Lung (tissue), 17 donors: ENCODE measurements at places on chromosomes 5 and 9. TPM values are rescaled to one million over a fixed set of nuclear protein-coding genes. Genes with fewer than 3 reads are reported as not detected.

C1QTNF3 gene
- 0.92 TPM for polyA plus RNA-seq

TLX3 gene
- not detected for polyA plus RNA-seq

FGF1 gene
- polyA plus RNA-seq: 0.47 TPM

PCDHB10 gene
- polyA plus RNA-seq: 0.63 TPM

PCDHGA8 gene
- polyA plus RNA-seq: 0.06 TPM

RALGPS1 gene
- polyA plus RNA-seq: 3.5 TPM

SPTAN1 gene
- polyA plus RNA-seq: 70.0 TPM

GRCh38 chr9:99199938-99200539, 21.7 kb downstream of the ALG2 start:
- no peak overlapping the region for H3K4me3 ChIP-seq
- H3K27me3 ChIP-seq: no peaks in the 10 kb centered on the region
- H3K27ac ChIP-seq: no peak overlapping the region
- no peaks in the 10 kb centered on the region for H3K36me3 ChIP-seq
- no peak for DNase-seq
- H3K4me1 ChIP-seq: no peaks in the 10 kb centered on the region

DNA sequence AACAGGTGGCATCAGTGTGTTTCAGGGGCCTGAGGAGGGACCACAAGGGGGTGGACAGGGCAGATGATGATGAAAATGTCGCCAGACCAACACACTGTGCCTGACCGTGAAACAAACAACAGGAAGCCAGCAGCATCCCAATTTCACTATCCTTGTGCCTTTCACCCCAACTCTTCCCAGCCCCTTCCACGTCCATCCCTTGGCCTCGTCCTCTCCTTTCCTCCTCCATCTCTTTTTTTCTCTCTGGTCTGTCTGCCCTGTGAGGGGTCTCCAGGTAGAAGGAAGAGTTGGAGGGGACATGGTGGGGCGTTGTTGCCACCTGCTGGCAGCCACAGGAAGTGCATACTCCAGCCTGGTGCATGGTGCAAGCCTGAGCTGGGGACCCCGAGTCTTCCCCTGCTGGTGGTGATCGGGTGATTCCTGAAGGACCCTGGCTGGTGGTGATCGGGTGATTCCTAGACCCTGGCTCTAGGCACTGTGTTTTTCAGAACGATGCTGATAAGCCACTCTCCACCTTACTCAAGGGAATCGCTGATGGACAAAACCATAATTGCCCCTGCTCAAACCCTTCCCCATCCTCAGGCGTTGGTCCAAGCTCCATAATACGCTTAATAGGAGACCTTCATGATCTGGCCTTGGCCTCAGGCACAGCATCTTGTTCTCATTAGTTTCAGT, 21.7 kb upstream of the NSD1 start:
- no peaks in the 10 kb centered on the region for H3K4me1 ChIP-seq
- no peaks in the 10 kb centered on the region for H3K27me3 ChIP-seq
- no peak overlapping the region for H3K4me3 ChIP-seq
- no peaks in the 10 kb centered on the region for H3K36me3 ChIP-seq
- no peak overlapping the region for H3K27ac ChIP-seq

GRCh38 chr9:98852460-98852734, 44.9 kb downstream of the GALNT12 start:
- H3K27ac ChIP-seq: no peak overlapping the region
- no peak for DNase-seq
- H3K36me3 ChIP-seq: no peaks in the 10 kb centered on the region
- H3K27me3 ChIP-seq: no peaks in the 10 kb centered on the region

- no peak overlapping the region for H3K4me3 ChIP-seq
- no peaks in the 10 kb centered on the region for H3K27me3 ChIP-seq
- H3K27ac ChIP-seq: no peak overlapping the region
- DNase-seq: no peak
These were observed 1066.3 kb upstream of the NUDT12 start for GRCh38 chr5:104628911-104629310.

GRCh38 chr5:133924221-133924920, 44.1 kb downstream of the C5orf15 start:
- H3K4me1 ChIP-seq: no peaks in the 10 kb centered on the region
- H3K36me3 ChIP-seq: no peaks in the 10 kb centered on the region
- H3K4me3 ChIP-seq: no peak overlapping the region

DNA sequence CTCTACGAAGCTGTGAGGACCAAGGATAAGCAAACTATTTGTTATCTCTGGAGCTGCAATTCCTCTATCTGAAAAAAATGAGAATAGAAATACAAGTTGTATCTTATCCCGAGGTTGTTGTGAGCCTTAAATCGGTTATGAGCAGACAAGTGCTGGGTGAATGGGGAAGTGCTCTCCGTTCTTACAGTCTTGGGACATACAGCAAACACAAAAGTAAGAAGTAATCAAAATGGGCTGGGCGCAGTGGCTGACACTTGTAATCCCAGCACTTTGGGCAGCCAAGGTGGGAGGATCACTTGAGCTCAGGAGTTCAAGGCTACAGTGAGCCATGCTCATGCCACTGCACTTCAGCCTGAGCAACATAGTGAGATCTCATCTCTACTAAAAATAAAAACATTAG, 31.7 kb downstream of the ITK start:
- no peaks in the 10 kb centered on the region for H3K36me3 ChIP-seq
- H3K27ac ChIP-seq: no peak overlapping the region
- H3K4me3 ChIP-seq: no peak overlapping the region

DNA sequence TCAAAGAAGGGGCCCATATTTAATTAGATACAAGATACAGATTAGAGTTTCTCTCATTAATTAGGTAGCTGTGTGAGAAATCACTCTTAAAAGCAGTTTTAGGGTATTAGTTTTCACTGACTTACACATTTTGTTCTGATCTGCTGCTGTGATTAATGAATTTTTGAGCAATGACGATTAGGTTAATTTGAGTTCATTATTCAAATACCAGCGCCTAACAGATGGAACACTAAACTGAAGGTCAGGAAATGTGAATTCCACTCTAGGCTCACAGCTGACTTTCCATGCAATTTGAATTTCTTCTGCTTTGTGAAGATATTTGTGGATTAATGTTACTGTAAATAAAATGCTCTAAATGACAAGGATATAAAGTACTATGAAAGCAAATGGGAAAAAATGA, 380.6 kb downstream of the ADGRV1 start:
- no peaks in the 10 kb centered on the region for H3K27me3 ChIP-seq
- H3K36me3 ChIP-seq: no peaks in the 10 kb centered on the region
- no peak for DNase-seq
- no peak overlapping the region for H3K4me3 ChIP-seq
- no peak overlapping the region for H3K27ac ChIP-seq

DNA sequence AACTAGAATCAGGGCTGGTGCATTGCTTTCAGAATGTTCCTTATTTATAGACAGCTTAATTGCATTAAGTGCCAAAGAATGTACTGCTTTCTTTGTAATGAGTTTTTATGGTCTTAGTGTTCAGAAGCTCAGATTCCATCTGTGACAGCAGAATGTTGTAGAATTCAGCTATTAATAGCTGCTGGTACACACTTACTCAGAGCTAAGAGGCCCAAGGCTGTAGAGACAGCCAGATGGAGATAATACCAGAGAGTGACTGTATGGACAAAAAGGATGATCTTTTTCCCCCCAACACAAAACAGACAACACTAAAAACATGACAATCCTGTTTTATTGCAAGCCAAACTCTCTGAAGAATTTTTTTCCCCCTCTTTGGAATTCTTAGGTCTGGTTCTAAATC, 50.2 kb downstream of the PPP2R2B start:
- no peaks in the 10 kb centered on the region for H3K27me3 ChIP-seq
- no peak for DNase-seq
- H3K4me3 ChIP-seq: no peak overlapping the region
- no peak overlapping the region for H3K27ac ChIP-seq

DNA sequence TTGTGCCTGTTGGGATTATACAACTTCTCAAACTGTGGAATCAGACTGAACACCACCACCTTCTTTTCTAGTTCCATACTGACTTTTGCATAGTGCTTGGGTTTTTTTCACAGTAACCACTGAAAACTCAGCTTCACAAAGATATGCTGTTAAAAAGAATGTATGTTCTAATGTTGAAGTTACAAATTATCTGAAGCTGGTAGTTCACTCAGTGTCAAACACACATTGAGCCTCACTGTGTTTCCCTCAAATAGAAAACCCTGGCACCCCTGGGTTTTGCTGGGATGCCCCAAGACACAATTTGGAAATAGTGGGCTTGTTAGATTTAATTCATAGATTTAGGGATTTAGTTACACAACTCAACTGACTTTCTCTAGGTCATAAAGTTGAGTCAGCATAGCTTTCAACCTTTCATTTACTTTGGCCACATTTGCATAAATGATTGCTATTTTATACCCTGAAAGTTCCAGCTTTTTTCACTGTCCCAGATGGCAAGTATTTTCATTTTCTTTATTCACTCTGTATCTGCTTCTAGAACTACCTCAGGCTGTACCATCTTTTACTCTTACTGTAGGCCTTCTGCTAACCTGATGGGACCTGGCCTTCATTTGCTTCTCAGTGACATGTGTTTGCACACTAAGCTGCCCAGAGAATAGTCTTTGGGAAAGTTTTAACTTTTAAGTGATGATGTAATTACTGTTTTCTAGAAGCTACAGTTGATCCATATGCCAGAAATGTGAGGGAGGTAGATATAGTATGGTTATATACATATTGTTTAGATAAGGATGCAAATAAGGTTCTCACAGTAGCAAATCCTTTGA, 115.1 kb downstream of the CDC42SE2 start:
- H3K27me3 ChIP-seq: no peaks in the 10 kb centered on the region
- DNase-seq: no peak
- H3K4me1 ChIP-seq: peaks cover 11% of the 10 kb centered on the region
- H3K4me3 ChIP-seq: no peak overlapping the region
- no peak overlapping the region for H3K27ac ChIP-seq
- no peaks in the 10 kb centered on the region for H3K36me3 ChIP-seq

DNA sequence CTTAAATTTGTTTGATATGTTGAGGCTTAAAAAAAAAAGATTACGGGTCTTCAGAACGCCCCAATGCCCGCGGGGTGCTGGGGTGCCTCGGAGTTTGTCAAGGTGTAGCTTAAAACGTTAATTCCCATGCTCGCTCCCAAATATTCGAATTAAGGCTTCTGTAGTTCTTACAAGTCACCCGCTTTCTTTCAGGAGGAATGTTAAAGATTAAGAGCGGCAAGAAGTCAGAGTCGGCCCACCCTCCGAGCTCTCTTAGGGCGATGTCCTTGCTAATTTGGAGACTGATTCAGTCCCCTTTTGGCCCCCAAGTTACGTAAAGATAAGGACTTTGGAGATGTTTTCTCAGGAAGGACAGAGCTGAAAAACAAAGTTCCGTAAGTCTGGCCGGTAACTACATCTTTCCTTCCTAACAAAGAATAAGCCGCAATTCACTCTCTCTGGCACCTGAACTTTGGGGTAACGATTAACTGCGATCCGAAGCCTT, 746 bp upstream of the NPM1 start:
- H3K4me1 ChIP-seq: peaks cover 7% of the 10 kb centered on the region
- peak overlapping the region; percentile 90 for H3K27ac ChIP-seq
- peak overlapping the region; percentile 53 for H3K4me3 ChIP-seq
- peaks cover 5% of the 10 kb centered on the region for H3K36me3 ChIP-seq

GRCh38 chr5:160978944-160979343, 126.9 kb upstream of the ATP10B start:
- no peaks in the 10 kb centered on the region for H3K27me3 ChIP-seq
- no peaks in the 10 kb centered on the region for H3K36me3 ChIP-seq
- no peaks in the 10 kb centered on the region for H3K4me1 ChIP-seq

DNA sequence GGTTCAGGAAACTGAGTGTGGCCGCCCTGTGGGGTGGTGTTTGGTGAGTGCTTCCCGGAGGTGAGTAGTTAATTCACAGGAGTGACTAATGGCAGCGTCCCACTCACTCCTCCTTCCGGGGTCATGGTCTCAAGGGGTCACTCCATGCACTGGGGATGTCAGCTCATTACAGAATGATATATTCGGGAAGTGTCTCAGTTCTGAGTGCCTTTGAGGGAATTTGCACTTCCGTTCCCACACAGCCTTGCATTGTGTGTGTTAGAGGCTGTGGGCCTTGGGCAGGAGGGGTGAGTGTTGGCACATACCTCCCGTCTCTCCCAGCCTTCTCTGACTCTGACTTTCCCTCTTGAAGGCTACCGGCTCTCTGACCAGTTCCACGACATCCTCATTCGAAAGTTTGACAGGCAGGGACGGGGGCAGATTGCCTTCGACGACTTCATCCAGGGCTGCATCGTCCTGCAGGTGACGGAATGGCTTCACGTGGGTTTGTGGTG, 10.5 kb upstream of the AHRR start:
- DNase-seq: no peak
- peaks cover 5% of the 10 kb centered on the region for H3K4me1 ChIP-seq
- peaks cover 3% of the 10 kb centered on the region for H3K36me3 ChIP-seq
- no peaks in the 10 kb centered on the region for H3K27me3 ChIP-seq

DNA sequence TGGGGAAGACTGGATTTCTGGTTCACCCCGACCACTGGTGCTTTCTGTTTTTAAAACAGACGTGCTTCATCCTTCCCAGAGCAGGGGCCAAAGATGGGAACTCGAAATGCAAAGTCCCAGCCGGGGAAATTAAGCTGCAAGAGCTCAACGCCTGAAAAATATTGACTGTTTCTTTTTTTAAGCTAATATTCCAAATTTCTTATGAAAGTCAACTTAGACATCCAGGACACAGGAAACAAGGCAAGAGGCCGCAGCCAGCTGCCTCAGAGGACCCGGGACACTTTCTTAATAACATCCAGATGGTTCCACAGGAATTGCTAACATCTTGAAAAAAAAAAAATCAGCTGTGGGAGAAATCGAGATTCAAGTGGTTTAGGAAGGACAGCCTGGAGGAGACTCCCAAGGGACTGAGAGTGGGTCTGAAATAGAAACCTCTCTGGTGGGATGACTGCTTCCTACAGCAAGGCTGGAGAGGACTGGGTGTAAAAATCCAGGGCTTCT, 144.9 kb downstream of the FGF1 start:
- no peaks in the 10 kb centered on the region for H3K36me3 ChIP-seq
- H3K27ac ChIP-seq: peak overlapping the region; percentile 69
- peaks cover 23% of the 10 kb centered on the region for H3K4me1 ChIP-seq
- H3K4me3 ChIP-seq: no peak overlapping the region
- no peaks in the 10 kb centered on the region for H3K27me3 ChIP-seq

- H3K4me1 ChIP-seq: no peaks in the 10 kb centered on the region
- no peak overlapping the region for H3K4me3 ChIP-seq
- H3K27me3 ChIP-seq: no peaks in the 10 kb centered on the region
- no peak overlapping the region for H3K27ac ChIP-seq
These were observed 651.7 kb upstream of the WWC1 start for GRCh38 chr5:167639766-167640165.

- no peaks in the 10 kb centered on the region for H3K27me3 ChIP-seq
- H3K27ac ChIP-seq: no peak overlapping the region
- no peaks in the 10 kb centered on the region for H3K36me3 ChIP-seq
- H3K4me3 ChIP-seq: no peak overlapping the region
- peak; percentile 72 for DNase-seq
- H3K4me1 ChIP-seq: no peaks in the 10 kb centered on the region
These were observed 103.4 kb upstream of the RASEF start for GRCh38 chr9:83166372-83166771.
